Cerebellar nuclear complex (tissue), 1 donor: ENCODE measurements at places on chromosomes 11 and 22.

DNA sequence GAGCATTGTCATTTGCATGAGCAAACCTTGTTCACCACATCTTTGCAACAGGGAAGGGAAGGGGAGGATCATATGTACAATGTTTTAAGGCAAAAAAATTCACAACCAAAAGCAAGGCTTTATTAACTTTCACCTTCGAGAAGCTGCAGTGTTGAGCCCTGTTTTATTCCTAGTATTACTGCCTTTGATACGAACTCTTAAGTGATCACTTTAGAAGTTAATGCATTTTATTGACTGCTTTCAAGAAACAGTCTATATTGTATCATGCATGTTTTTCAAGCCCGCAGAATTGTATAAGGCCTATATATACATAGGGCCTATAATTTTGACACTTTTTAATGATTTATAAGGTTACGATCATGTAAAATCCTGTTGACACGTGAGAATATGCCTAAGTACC is 117.5 kb upstream of the VPREB1 start:
- no peak for DNase-seq

GRCh38 chr11:79313530-79313913 is 127.3 kb downstream of the TENM4 start:
- no peak for DNase-seq

DNA sequence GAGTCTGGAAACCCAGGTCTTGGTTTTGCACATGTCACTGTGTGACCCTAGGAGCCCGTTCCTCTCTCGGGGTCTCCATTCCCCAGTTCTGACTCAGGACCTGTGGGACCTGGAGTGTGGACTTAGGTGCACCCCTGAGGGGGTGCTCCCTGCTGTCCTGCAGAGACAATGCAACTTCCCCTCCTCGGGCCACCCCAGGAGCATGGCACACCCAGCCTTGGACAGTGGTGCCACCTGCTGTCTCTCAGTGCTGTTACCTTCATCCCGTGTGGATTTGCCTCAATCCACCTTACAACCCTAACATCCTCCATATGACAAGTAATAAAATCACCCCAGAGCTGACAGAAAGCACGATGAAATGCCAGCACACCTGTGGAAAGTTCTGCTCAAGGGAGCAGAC is 27.5 kb upstream of the CRYBB3 start:
- no peak for DNase-seq

- no peak for DNase-seq
These were observed 36.4 kb downstream of the MAML2 start for GRCh38 chr11:96306600-96306932.

GRCh38 chr11:110655967-110656366 is 56.3 kb downstream of the ARHGAP20 start:
- no peak for DNase-seq

DNA sequence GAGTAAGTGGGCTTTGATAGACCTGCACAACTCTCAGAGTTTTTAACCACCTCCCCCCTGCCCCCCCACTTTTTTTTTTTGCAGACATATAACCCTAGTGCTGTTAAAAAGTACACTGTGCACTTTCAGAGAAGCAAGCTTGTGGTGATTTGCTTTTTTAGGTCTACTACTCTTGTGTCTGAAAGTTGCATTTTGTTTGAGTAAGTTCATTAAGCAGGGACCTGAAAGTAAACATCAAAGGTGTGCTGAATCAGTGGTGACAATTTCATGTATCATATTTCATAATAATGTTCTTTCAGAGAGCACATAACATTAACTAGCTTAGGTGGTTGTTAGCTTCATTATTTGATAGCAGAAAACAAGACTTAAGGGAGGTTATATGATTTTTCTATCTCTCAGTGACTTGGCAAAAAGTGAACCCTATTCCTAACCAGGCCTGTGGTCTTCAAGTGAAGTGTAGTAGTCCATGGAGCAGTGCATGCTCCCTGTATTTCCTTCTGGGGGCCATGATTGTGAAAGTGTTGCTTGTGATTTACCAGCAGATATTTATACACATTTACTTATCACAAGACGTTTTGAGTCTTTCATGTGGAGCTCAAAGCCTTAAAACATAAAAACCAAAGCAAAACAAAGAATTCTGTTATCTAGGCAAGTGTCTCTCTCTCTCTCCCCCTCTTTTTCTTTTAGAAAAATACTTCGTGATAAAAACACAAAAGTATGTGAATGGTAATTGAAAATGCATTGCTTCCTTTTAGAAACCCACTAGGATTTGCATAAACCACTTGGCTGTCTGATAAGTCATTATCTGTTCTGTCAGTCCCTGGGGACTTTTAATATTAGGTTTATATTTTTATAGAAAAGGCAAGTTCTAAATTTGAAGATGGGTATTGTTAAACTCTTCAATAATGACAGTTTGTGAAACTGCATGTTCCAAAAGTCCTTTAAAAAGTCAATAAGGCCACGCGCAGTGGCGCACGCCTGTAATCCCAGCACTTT is 7.5 kb upstream of the RAG2 start:
- no peak for DNase-seq

GRCh38 chr11:87660926-87661660 is 514.1 kb downstream of the RAB38 start:
- no peak for DNase-seq

GRCh38 chr22:41910050-41911000 is 4.5 kb downstream of the SHISA8 start:
- DNase-seq, result no peak

GRCh38 chr11:39367534-39367933 is 2091.9 kb downstream of the LRRC4C start:
- no peak for DNase-seq

GRCh38 chr22:50338860-50339462 is 4.2 kb upstream of the PPP6R2 start:
- no peak for DNase-seq

DNA sequence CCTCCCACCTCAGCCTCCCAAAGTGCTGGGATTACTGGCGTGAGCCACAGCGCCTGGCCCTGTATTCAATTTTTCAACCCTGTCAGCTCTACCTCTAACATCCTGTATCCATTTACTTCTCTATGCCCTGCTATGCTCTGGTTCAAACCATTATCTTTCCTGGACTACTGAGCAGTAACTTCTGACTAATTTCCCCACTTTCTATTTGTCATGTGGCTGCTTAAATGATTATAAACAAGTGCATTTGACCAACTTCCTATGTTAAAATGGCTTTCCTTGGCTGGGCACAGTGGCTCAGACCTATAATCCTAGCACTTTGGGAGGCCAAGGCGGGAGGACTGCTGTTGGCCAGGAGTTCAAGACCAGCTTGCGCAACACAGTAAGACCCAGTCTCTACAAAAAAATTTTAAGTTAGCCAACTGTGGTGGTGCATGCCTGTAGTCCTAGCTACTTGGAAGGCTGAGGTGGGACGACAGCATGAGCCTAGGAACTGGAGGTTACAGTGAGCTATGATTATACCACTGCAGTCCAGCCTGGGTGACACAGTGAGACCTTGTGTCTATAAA is 2.1 kb downstream of the MED19 start:
- no peak for DNase-seq

GRCh38 chr22:29224859-29225410 is 19.2 kb downstream of the EMID1 start:
- DNase-seq, result no peak

- no peak for DNase-seq
These were observed 61.5 kb upstream of the EED start for GRCh38 chr11:86182976-86183584.

- DNase-seq, result no peak
These were observed 13.9 kb downstream of the STX3 start for GRCh38 chr11:59769111-59769510.

DNA sequence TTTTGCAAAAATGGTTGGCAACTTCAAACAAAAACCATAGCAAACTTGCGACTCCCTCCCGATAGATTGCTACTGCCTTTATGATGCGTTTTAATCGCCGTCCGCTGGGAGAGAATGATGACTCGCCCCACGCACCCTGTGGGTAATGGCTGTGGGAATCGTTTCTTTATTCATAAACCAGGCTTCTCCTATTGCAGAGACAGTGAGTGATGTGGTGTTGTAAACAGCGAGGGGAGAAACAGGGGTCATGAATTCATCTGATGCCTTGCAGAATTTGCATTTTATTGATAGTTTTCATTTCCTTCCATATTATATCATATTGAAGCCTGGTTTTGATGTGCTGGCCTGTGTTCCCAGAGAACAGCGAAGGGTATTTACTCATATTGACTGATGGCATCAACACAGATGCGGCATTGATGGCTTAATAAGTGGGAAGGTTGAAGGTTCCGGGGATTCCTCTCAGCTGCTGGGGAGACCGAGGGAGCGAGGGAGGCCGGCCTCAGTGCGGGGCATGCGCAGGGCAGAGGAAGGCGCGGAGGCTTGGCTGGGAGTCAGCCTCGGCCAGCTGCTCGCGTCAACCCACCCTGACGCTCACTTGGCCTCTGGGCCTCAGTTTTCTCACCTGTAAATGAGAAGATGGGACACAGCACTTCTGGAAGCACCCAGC is 41.3 kb downstream of the ARHGAP8 start:
- DNase-seq, result no peak

GRCh38 chr11:119726150-119726553 is 2.8 kb downstream of the NECTIN1 start:
- no peak for DNase-seq

DNA sequence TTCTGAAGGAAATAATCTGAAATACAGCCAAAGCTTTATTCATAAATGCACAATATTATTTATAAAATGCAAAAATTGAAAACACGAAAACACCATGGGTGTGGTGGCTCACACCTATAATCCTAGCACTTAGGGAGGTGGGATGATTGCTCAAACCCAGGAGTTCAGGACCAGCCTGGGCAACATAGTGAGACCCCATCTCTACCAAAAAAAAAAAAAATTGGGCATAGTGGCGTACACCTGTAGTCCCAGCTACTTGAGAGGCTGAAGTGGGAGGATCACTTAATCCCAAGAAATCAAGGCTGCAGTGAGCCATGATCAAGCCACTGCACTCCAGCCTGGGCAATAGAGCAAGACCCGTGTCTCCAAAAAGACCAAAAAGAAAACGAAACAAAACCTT is 5.2 kb upstream of the RDX start:
- DNase-seq, result no peak

GRCh38 chr11:130455483-130456127 is 7.2 kb downstream of the ADAMTS15 start:
- DNase-seq, result no peak

GRCh38 chr22:43435851-43436811 is 24.3 kb downstream of the MPPED1 start:
- peak; percentile 6 for DNase-seq

DNA sequence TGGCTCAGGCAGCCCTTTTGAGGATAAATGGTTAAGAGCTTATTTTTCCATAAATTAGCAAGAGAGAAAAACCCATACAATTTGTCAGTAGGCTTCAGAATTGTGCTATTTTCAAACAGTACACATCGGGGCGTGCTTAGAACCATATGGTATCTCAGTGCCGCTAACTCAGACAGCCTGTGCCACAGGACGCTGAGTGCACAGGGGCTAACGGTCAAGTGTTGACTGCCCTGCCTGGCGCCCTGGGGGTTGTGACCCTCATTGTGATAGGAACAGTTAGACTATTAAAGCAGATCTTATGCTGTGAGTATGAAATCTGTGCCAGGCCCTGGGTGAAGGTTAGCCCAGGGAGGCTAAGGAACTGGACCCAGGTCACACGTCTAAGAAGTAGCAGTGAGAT is 1519.7 kb downstream of the BRD1 start:
- DNase-seq, result no peak

GRCh38 chr11:46391578-46392420 is at the start of gene CHRM4:
TSS of gene CHRM4 (minus strand) at chr11:46391776. CDS start at chr11:46386557, 5,219 bp downstream.
- no peak for DNase-seq

GRCh38 chr11:8801121-8801520 is 109.9 kb upstream of the AKIP1 start:
- no peak for DNase-seq

- no peak for DNase-seq
These were observed 107.4 kb downstream of the SERGEF start for GRCh38 chr11:17905477-17905876.

DNA sequence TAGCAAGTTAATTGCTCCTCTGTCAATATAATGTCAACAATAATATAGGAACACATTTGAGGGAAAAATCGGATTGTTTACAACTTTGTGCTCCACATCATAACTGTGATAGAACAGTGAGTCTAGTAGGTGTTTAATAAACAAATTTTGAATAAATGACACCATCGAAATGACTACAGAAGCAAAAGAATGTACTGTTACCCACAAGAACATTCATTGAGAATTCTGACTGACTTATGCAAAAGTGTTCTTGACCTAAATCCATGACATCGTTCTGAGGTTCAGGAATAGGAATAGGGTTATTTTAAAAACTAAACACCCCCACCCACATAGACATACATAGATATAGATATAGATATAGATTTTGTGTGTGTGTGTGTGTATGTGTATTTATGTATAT is 8.4 kb downstream of the LRRC4C start:
- no peak for DNase-seq

GRCh38 chr11:57348636-57349313 is 10.6 kb downstream of the P2RX3 start:
- no peak for DNase-seq

DNA sequence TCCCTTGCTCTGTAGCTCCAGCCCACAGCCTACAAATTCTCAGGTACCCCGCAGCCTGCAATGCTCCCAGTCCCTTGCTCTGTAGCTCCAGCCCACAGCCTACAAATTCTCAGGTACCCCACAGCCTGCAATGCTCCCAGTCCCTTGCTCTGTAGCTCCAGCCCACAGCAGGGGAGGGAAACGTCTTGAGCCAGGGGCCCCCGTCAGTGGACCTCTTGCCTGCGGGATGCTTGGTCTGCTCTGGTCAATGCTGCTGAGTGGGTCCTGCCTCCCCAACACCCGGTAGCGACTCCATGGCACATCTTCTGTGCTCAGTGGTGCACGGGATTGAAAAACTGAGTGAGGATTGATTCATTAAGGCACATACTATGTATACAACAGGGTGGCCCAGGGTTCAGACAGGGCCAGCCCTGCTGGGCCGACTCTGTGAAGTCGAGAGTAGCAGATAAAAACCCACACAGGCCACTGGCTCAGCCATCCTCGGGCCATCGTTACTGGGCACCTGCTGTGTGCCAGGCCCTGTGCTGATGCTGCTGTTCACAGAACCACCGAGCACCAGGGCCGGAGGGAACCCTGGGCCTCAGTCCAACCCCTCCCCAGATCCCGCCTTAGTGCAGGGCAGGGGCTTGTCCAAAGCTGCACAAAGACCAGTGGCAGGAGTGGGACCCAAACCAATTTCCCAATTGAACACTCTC is 69.7 kb downstream of the MYO7A start:
- DNase-seq, result no peak

DNA sequence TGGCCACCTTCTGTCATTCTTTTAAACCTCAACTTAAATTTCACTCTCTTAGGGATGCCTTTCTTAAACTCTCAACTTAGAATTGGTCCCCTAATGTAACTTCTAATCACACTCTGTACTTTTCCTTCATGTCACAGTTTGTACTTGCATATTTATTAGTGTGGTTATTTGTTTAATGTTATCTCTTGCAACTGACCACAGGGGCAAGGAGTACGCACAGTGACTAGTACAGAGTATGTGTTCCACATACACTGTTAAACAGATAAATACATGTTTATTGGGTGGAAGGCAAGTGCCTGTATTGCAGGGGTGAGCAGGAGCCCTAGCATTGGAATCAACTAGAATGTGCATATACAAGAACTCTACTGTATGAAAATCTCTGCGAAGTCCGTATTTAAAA is 554.0 kb downstream of the INSC start:
- DNase-seq, result no peak

GRCh38 chr22:33302549-33302948 is 244.4 kb upstream of the SYN3 start:
- DNase-seq, result no peak

- no peak for DNase-seq
These were observed 960.7 kb upstream of the RAG2 start for GRCh38 chr11:37558619-37559210.
